ENCODE measurements at places on chromosomes 12 and 14.

DNA sequence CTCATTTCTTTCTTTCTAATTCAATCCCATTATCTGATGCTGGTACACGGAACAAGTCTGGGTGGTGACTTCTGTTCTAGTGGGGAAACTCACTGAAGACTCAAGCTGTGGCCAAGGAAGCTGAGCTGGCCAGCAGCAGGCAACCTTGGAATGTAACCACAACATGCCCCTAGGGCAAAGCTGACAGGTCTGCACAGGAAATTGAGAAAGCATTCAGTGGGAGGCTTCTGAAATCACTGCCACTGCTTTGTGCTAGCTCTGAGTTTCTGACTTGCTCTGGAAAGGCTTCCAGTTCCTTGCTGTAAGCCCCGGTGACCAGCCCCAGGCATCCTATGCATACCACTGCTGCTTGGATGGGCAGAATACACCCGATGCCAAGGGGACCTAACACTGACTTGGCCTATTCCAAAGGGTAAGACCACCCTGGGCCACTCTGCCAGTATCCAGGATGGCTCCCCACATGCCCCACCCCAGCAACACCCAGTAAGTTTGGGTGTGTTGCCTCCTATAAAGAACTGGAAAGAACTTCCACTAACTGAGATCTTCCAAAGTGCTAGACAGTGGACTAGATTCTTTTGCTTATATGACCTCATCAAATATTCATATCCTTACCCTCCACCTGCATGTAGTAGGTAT, 84.5 kb upstream of the CDKN3 start:
- DNase-seq = peak; percentile 83

- DNase-seq = no peak
Observed at GRCh38 chr14:75487155-75487671, 35.1 kb upstream of the BATF start.

DNA sequence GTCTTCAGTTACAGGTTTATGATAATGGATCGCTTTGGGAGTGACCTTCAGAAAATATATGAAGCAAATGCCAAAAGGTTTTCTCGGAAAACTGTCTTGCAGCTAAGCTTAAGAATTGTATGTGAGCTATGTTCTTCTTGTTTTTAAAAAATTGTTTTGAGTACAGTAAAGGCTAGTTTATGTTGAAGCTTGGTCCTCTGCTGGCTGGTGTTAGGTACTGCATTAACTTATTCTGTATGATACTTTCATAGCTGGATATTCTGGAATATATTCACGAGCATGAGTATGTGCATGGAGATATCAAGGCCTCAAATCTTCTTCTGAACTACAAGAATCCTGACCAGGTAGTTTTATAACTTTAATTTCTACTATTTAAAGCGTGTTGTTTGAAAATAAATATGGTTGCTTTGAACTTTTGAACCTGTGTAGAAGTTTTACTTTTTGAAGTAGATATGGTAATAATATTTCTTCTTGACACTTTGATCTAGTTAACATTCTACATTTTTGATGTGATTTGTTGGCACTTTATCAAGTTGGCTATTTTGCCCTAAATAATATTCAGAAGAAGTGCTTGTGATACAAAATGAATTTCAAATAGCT, 55.7 kb downstream of the VRK1 start:
- DNase-seq = no peak

- no peak for DNase-seq
Observed at GRCh38 chr12:15732341-15733061, 56.7 kb downstream of the EPS8 start.

DNA sequence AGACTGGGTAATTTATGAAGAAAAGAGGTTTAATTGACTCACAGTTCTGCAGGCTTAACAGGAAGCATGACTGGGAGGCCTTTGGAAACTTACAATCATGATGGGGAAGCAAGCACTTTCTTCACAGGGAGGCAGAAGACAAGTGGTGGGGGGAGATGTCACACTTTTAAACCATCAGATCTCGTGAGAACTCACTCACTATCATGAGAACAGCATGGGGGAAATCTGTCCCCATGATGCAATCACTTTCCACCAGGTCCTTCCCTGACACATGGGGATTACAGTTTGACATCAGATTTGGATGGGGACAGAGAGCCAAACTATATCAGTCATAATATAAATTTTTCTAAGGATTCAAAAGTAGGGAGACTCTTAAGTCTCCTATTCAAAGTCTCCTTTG, 46.0 kb downstream of the SPIC start:
- no peak for DNase-seq

- DNase-seq = peak; percentile 32
Observed at GRCh38 chr14:35534873-35535482, 1.0 kb downstream of the INSM2 start.

Measured in SW 1271 (cell line).